Activated T-helper 2 cell treated with anti-CD3 and anti-CD28 coated beads, Interferon-gamma antibody, Interleukin-2, Interleukin-4, amounts not matched to agents 10 μg/mL and 5 μg/mL and 100 μg/mL, durations not matched to agents 14 hours and 24 hours and 36 hours (primary cell): ENCODE measurements at places on chromosomes 12 and 14. TPM values are rescaled to one million over a fixed set of nuclear protein-coding genes. Genes with fewer than 3 reads are reported as not detected.

TMEM233 gene
- not detected in 2 replicates for total RNA-seq

PTGDR gene
- total RNA-seq = 0.07 and 0.25 TPM in 2 replicates

DNA sequence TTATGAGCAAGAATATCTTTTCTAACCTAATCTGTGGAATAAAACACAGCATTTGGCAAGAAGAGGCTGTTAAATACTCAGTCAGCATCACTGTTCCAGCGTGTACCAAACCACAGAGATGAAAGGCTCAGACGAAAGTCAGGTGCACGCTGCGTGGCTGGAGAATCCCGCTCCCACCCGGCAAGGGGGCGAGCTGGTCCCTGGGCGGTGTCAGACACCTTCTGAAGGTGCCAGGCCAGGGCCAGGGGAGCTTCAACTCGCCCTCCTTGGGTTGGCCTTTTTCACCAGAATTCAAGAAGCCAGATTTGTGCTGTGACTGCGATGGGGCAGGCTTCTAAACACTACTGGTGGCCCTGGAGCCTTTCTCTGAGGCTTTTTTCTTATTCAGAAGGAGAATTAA is 73.1 kb downstream of the WDR20 start:
- no peak for DNase-seq

RHEBL1 gene
- total RNA-seq = 14.2 and 16.0 TPM in 2 replicates

CEBPE gene
- not detected in 2 replicates for total RNA-seq

DNA sequence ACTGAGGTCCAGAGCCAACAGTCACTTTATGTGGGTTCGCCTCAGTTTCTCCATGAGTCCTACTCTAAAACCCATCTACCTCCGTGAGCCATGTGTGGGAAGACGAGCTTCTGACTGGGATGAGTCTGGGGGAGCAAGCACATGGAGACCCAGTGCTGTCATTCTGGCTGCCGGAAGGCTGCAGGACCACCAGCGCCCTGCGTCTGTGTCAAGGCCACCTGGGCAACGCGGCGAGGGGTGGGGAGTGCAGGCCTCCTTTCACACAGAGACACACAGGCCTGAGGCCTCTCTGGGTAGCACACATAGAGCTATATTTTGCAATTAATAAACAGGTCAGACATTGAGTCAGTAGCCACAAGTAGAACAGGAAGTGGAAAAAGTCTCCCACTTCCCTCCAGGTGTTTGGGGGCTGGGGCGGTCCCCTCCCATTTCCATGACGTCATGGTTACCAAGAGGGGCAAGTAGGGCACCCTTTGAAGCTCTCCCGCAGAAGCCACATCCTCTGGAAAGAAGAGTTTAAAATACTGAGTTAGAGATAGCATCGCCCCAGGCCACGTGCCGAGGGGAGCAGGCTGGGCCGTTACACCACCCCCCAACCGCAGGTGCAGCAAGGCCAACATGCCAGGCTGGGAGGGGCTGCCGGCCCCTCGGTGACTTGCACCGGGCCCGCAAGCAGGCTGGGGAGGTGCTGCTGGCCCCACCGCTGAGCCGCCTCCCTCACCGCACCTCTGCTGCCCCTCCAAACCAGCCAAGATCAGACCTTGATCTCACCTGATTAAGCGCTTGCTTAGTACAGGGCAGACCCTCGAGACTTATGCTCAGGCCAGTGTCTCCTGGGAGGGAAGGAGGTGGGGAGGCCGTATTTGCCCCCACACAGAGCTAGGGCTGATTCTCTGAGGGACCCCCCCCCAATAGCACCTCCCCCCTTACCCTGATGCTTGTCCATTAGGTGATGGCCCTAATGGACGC is 32.7 kb downstream of the DAD1 start:
- DNase-seq = peak; percentile 98

TMEM106C gene
- 168 and 169 TPM in 2 replicates for total RNA-seq

DNA sequence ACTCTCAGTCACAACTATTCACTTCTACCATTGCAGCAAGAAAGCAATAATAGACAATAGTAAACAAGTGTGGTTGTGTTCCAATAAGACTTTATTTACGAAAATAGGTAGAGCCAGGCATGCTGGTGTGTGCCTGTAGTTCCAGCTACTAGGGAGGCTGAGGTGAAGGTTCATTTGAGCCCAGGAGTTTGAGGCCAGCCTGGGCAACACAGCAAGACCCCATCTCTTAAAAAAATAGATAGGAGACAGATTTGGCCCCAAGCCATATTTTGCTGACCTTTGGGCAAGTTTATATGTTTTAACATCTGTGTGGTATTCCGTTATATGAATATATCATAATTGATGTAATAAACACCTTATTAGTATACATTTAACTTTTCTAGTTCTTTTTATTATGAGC is 14.1 kb downstream of the ACAD10 start:
- DNase-seq = no peak

- DNase-seq = no peak
These were observed 37.9 kb downstream of the ISCA2 start for GRCh38 chr14:74531467-74531866.

DNA sequence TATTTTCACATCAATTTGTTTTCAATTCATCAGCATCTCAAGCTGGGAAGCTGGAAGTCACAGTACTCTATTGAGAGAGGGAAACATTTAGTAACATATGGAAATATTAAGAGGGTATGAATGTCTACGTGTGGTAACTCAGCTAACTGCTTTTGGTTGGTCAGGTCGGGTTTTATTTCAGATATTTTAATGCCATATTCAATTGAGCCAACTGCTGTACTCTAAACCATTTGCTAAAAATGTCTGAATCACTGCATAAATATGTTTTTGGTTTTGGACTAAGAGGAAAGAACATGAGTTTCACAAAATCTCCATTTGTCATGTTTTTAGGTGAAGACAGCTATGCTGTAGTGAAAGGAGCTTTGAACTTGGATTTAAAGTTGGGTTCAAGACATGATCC is 18.9 kb upstream of the PPFIBP1 start:
- no peak for DNase-seq

- DNase-seq = no peak
These were observed 18.3 kb upstream of the LRP1-AS start for GRCh38 chr12:57165741-57166140.

GRCh38 chr14:53430870-53431269 is 277.7 kb upstream of the DDHD1 start:
- no peak for DNase-seq

DNA sequence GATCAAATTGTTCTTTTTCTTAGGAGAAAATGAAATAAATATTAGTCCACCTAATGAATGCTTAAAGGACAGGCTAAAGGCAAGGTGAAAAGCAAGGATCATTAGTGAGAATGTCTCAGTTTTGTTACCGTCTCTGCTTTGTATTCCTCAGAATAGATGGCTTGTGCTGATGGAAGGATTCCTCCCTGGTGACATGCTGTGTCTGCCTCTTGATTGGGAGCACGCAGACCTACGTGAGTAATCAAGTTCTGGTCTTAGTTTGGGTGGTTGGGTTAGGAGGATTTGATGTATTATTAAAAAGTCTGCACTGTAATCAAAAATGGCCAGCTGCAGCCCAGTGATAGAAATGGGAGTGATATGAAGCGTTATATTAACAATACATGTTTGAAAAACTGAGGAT is 78.8 kb upstream of the RTL1 start:
- DNase-seq = no peak

DNA sequence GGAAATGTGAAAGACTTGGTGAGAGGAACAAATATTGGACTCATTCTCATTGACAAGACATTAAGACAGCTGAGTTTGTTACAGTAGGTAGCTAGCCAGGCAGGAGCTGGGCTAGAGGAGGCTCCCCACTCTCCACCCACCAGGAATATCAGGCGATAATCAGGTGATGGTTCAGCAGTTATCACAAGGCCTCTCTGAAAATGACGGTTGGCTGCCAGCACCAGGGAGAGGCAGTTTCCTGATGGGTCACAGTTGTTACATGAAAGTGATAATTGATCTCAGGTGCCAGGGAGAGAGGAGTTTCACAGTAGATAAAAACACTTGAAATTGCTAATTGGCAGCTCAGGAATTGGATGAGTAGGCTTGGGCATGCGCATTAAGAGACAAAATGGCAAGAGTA is 116.5 kb downstream of the TMTC2 start:
- DNase-seq = no peak

DNA sequence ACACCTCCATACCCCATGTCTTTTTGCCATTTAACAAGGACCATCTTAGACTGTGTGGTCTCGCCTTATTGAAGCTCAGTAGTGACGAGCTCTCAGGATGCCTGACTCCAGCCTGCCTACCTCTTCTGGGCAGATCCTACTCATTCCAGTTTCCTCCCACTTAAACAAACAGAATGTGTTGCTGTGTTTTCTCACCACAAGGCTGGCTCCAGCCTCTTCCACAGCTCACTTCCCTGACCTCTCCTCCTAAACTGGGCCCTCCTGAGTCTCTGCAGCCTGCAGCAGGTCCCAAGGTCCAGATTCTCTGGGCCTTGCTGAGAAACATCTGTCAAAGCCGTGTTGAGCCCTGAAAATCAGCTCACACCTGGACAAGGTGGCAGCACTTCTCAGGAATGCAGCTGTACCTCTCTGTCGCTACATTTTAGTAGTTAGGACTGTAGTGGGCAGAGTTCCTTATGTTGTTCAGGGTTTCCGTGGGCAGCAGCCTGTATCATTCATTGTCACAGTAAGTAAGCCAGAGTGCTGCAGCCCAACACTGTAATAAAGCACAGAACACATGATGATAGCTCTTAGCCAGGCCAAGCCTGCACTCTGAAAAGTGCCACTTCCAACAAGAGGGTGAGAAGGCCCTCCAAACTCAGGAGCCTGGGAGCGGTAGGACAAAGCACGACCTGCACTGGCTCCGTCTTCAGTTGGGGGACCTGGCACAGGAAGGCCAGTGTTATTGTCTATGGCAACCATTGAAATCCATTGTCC is 68.5 kb downstream of the NKX2-1 start:
- DNase-seq = no peak

- no peak for DNase-seq
These were observed 2.8 kb upstream of the KCNH3 start for GRCh38 chr12:49535921-49536525.

DNA sequence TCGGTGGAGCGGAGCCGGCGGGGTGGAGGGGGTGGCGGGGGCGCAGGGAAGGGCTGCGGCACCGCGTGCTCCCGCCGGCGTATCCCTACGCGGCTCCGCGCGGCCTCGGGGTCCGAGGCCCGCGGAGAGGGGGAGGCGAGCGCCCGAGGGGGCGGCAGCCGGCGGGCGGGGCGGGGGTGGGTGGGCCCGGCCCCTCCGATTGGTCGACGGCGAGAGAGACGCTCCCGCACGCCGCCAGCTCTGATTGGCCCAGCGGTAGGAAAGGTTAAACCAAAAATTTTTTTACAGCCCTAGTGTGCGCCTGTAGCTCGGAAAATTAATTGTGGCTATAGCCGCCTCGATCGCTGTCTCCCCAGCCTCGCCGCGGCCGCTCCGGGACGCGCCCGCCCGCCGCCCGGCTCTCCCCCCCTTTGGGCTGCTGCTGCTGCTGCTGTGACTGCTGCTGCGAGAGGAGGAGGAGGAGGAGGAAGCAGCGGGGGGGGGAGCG is at the start of gene FOXG1:
Gene FOXG1 (plus strand): TSS at position 319 of the 487 bp plus-strand sequence. CDS start 493 bp downstream, outside the sequence.
- DNase-seq = no peak

GRCh38 chr12:12899530-12900380 is 8.4 kb downstream of the GPRC5A start:
- DNase-seq = no peak

APOLD1 gene
- 5.3 and 6.0 TPM in 2 replicates for total RNA-seq

DNA sequence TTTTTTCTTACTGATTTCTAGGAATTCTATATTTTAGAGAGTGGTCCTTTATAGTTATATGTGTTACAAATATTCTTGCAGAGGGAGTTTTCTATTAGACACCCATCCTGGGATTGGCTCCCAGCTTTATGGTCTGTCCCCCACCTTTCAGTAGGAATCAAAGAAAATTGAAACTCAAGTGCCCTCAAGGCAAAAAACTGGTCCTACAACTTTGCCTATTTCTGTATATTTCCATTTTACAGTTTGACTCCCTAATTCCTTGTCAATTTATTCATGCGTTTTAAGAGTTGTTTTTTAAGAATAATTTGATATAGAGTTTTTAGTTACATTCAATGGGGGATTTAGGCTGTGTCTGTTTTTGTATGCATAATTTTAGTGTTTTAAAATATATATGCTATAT is 208.9 kb downstream of the SYNE2 start:
- no peak for DNase-seq

- no peak for DNase-seq
These were observed 9.5 kb upstream of the NYNRIN start for GRCh38 chr14:24389226-24389848.

DNA sequence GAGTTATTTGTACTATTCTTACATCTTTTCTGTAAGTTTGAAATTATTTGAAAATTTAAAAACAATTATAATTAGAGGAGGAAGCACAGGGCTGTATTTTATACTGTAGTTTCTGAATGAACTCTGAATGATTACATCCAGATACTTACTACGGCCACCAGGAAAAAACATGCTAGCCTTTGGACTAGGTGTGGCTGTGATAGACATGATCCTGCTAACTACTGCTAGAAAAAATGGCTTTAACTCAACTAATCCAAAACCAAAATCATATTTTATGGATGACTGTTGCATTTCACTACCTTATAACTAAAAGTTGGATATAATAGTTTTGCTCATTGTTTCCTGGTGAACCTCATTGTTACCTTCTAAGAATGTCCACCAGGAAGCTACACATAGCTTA is 15.1 kb upstream of the SLC25A3 start:
- DNase-seq = no peak

KRT72 gene
- not detected in 2 replicates for total RNA-seq

FGF23 gene
- total RNA-seq = not detected in 2 replicates

DNA sequence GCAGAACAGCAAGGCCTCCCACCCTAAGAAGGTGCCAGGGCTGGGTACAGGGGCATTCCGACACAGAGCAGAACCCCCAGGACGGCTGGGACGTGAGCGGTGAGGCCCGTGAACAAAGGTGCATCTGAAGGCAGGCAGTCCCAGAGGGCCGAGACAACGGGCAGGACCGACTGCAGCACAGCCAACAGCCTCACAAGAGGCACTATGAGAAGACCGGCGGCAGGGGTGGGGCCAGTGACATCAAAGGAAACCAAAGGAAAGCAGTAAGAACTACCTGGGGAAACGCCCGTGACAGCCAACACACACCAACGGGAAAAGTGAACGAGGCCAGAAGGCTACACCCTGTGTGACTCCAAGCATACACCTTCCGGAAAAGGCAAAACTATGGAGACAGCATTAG is 9.1 kb downstream of the BTBD6 start:
- DNase-seq = no peak

GRCh38 chr14:65421201-65421981 is 8.9 kb downstream of the FUT8 start:
- no peak for DNase-seq

GRCh38 chr12:57104292-57104910 is 6.8 kb downstream of the STAT6 start:
- no peak for DNase-seq
